ENCODE measurements at places on chromosomes 6 and 20.
A peak's percentile ranks its signal among the peaks of the same experiment; 100 is the strongest.

GRCh38 chr6:101326411-101326810, 67.1 kb upstream of the GRIK2 start:
- no peak for DNase-seq

GRCh38 chr6:65116326-65116725, 590.7 kb downstream of the EYS start:
- no peak for DNase-seq

- peak; percentile 29 for DNase-seq
Observed at GRCh38 chr6:136927292-136927691, 5.2 kb downstream of the SLC35D3 start.

- DNase-seq = no peak
Observed at GRCh38 chr20:19978511-19979210, 38.5 kb upstream of the NAA20 start.

DNA sequence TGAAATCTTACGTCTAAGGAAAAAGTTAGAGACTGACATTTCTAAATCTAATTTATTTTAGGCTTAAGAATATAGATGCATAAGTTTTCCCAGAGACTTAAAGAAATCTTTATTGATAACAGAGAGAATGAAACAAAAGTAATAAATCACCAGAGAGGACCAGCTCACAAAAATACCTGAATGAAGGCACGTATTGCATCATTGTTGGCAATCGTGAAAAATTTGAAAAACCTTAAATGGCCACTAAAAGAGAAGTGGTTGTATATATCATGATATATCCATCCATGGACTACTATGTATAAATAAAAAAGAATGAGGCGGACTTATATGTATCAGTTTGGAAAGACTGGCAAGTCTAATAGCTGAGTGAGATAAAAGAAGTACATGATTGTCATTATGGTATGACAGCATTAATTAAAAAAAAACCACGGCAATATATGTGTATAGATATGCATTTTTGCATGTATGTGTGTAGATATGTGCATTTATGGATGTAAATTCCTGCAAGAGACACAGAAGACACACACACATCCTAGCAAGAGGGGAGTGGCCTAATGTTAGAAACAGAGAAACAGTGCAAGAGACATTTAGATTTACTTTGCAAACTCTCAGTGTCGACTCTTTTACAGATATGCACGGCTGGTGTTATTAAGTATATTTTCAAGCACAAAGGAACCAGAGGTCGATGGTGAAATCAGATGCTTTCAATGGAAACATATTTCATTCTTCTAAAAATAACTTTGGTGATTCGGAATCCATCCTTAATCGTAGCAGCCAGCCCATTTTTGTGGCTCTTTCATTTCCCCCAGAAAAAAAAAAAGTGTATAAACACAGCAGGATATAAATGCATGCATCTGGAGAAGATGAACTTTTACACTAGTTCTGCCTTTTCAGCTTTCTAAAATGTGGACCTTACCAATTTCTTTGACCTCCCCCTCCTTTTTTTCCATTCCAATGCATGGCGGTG, 156.1 kb upstream of the SALL4 start:
- no peak for DNase-seq

GRCh38 chr20:52622081-52622480, 350.1 kb upstream of the TSHZ2 start:
- no peak for DNase-seq

DNA sequence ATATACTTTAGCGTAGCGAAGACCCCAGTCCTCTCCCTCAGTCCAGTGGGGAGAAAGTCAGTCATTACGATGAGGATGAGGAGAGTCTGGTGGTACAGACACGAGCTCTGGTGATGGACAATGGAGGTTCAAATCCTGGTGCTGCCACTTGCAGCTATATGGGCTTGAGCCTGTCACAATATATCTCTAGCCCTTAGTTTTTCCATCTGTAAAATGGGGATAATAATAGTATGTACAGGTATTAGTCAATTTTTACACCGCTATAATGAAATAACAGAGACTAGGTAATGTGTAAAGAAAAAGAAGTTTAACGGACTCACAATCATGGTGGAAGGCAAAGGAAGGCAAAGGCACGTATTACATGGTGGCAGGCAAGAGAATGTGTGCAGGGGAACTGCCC, 237.9 kb downstream of the BCAS1 start:
- DNase-seq = no peak

- no peak for DNase-seq
Observed at GRCh38 chr6:160135907-160136655, 14.5 kb downstream of the SLC22A1 start.

- no peak for DNase-seq
Observed at GRCh38 chr20:6914986-6915385, 147.5 kb downstream of the BMP2 start.

DNA sequence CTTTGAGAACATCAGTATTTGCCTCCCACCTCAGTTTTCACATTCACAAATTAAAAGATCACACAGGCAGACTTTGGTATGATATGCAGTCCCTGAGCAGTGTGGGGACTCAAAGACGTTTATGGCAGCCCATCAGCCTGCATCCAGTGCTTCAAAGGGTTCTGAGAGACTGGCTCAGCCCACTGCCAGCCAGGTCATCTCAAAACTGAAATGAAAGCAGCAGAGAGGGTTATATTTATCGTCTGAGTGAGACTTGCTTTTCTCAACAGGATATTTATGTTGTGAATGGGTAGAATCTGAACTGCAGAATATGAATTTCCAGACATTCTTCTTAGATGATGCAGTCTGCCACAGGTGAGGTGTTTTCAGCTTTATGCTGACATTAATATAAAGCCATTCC, 159.8 kb downstream of the NRN1 start:
- DNase-seq = no peak

DNA sequence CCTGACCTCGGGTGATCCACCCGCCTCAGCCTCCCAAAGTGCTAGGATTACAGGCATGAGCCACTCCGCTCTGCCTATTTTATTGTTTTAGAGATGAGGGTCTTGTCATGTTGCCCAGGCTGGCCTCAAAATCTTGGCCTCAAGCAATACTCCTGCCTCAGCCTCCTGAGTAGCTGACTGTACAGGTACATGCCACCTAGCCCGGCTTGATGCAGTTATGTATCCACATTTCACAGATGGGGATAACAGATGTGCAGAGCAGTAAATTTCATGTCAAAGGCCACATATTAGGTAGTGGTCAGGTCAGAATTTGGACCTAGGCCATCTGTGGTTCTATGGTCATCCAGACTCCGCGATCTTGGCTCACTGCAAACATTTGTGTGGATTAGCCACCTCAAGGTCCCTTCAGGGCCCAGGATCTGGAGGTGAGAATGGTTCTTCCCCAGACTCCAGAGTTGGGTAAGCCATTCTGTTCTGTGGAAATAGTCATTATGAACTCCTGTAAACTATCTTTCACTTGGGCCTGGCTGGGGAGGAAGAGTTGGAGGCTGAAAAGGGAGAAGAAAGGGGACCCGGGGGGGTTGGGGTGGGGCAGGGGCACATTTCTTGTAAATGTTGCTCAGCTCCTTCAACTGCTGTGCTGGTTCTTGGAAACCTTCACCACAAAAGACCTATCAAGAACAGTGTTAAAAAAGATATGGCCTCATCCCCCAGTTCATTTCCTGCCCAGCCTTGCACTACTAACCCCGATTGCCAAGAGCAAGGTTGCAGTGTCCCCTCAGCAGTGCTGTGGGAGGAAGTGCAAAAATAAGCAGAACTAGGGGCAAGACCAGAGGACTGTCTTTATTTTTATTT, 13.0 kb downstream of the PIM1 start:
- no peak for DNase-seq

DNA sequence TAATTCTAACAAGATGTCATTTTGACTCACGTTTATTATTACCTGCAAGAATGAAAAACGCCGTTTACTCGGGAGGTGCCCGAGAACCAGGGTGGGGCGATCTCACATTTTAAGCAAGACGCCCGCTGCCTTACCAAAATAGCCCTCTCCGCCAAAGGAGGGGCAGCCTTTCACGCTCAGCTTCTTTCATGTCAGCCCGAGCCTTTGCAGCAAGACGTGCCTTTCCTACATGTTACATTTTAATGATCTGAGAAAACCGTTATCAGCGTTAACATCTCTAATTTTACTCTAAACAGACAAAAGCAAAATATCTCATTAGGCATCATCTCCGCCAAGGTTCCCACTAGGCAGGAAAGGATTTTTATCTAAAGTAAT, 2.0 kb downstream of the BACH2 start:
- no peak for DNase-seq

GRCh38 chr6:134379076-134379475, 61.2 kb upstream of the SGK1 start:
- DNase-seq = peak; percentile 94

GRCh38 chr6:22590423-22590822, 21.1 kb downstream of the HDGFL1 start:
- DNase-seq = no peak

DNA sequence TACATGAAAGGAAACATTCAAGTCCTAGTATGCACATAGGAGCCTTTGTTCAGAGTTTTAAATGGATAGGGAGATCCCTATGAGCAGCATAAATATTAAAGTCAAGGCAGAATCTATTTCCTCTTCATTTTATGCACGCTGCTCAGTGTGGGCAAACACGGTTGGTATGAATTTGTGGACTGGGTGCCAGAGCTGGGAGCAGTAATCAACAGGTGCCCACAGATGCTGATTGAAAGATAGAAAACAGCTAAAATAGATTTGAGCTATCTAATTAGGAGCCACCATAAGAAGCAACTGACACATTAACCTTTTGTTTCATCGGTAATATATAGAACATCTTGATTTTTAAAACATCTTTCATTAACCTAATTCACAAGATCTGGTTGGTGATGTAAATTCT, 175.5 kb downstream of the EYS start:
- peak; percentile 23 for DNase-seq

GRCh38 chr6:154233383-154233782, 123.2 kb downstream of the IPCEF1 start:
- no peak for DNase-seq

DNA sequence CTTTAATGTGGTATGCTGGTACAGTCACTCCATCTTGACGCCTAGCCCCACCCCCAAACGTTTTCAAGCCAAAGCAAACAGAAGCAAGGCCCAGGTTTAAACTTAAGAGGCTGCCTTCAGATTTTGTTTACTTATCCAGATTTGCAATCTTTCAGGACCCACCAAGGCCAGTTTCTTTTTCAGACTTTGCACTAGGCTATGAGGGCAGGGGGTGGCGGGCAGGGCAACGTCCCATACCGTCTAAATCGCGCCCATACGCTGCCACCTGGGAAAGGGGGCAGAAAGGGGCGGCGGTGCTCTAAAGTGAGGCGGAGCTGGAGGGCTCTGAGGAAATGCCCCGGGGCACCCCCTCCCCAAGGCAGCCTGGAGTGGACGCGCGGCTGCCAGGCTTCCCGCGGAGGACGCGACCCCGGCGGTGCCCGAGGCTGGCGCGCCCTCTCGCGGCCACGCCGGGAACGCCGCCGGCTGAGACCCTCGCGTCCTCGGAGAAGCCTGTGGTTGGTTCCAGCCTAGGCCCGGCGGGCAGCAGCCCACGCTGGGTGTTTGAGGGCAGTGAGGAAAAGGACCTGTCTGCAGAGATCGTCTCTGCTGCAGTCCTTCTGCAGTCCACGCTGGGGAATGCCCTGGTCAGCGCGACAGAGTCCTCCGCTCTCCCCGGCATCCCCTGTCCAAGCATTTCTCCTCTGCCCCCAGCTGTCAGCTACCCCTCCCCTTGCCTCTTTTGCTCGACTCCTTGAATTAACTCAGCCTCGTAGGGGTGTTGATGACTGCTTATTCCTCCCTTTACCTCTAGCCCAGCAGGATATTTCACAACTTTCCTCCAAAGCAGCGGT, 129.2 kb upstream of the PRND start:
- peak; percentile 29 for DNase-seq

- no peak for DNase-seq
Observed at GRCh38 chr20:11436113-11436905, 481.4 kb upstream of the BTBD3 start.

- DNase-seq = no peak
Observed at GRCh38 chr6:79246891-79247290, 12.4 kb upstream of the HMGN3 start.

- DNase-seq = no peak
Observed at GRCh38 chr20:57664476-57664875, 44.2 kb upstream of the ZBP1 start.

DNA sequence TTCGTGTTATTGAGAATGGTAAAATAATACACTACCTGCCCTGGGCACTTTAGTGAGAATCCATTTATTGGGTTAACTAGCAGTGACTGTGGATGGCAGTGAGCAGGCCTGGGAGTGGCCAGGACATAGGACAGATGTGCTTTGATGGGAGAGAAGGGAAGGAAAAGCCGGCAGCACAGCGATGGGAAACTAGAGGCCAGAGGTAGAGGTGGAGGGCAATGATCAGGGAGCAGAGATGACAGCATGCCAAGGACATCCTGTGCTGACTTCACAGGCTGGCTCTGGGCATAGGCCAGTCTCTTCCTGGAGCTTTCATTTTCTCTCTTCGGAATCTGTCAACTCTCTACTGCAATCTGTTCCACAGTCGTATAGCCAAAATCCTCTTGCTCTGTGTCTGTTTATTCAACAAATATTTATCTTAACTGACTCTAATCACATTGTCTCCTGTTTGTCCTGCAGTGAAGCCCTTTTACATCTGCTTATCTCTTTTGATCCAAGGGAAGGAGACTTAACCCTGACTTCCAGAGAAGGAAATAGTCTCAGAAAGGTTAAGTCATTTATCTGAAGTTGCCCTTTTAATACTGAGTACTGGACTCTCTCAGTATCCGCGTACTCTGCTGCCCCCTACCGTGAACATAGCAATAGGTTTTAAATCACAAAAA, 18.4 kb upstream of the MMP24 start:
- peak; percentile 76 for DNase-seq

DNA sequence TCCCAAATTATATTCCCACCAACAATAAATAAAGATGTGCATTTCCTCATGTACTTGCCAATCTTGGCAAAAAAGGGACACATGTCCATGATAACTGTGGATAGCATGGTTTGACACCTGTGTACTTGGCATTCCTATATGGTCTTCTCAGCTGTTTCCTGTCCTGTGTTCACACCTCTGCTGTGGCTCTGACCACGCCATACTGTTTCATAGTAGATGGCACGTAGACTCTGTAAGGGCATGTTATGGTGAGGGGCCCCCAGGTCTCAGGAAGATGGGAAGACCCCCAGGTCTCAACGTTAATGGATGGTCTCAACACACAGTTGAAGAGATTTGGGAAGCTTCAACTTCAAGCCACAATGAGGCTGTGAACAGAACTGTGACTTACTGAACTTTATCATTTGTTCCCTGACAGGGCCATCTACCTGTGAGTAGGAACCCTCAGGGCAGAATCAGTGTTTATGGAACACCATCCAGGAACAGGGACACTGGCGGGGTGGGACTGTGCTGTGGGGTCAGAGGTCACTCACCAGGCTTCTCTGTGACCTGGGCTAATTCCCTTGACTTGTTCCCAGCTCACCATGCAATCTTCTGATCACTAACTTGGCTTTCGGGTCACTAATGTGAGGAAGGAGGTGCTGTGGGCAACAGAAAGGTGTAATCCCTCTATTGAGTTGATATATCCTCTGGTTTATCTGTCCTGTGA, 11.8 kb downstream of the ZBTB24 start:
- no peak for DNase-seq

DNA sequence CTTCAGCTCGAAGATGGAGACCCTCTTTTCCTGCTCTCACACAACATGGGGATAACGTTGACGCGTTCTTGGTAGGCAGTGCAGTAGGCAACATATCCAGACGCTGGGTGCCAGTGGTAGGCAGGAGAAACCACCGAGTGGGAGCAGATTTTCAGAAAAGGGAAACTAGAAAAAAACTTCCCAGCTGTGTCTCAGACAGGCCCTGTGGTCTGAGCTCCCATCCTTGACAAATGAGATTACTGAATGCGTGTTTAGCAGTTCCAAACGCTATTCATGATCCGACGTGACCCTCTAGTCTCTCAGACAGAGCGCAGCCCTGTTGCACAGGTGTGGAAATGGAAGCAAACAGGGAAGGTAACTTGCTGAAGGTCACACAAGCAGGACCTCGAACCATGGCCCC, 83.9 kb upstream of the DUSP22 start:
- no peak for DNase-seq

Measured in NCI-H748 treated with DMSO at 0.1 percent for 48 hours (cell line).